ENCODE measurements at places on chromosomes 3 and 15. TPM values are rescaled to one million over a fixed set of nuclear protein-coding genes. Genes with fewer than 3 reads are reported as not detected.

Gene SLC24A5
- not detected for total RNA-seq

Gene CATSPER2
- 2.3 TPM for total RNA-seq

- H3K4me3 ChIP-seq, result no peak overlapping the region
- no peak overlapping the region for H3K27ac ChIP-seq
- H3K27me3 ChIP-seq, result peaks cover 3% of the 10 kb centered on the region
- no peaks in the 10 kb centered on the region for H3K36me3 ChIP-seq
- DNase-seq, result peak; percentile 34
These were observed 18.8 kb upstream of the DGKG start for GRCh38 chr3:186380622-186381380.

GRCh38 chr3:32237670-32238452 lies 619 bp upstream of the CMTM8 start:
- peak overlapping the region; percentile 57 for H3K4me3 ChIP-seq
- H3K27me3 ChIP-seq, result peaks cover 23% of the 10 kb centered on the region
- H3K27ac ChIP-seq, result no peak overlapping the region
- H3K4me1 ChIP-seq, result no peaks in the 10 kb centered on the region

GRCh38 chr3:171173736-171174135 lies 147.2 kb upstream of the SLC2A2 start:
- H3K27me3 ChIP-seq, result no peaks in the 10 kb centered on the region
- peak; percentile 23 for DNase-seq
- no peaks in the 10 kb centered on the region for H3K36me3 ChIP-seq

Gene GCNT3
- 0.26 TPM for total RNA-seq

DNA sequence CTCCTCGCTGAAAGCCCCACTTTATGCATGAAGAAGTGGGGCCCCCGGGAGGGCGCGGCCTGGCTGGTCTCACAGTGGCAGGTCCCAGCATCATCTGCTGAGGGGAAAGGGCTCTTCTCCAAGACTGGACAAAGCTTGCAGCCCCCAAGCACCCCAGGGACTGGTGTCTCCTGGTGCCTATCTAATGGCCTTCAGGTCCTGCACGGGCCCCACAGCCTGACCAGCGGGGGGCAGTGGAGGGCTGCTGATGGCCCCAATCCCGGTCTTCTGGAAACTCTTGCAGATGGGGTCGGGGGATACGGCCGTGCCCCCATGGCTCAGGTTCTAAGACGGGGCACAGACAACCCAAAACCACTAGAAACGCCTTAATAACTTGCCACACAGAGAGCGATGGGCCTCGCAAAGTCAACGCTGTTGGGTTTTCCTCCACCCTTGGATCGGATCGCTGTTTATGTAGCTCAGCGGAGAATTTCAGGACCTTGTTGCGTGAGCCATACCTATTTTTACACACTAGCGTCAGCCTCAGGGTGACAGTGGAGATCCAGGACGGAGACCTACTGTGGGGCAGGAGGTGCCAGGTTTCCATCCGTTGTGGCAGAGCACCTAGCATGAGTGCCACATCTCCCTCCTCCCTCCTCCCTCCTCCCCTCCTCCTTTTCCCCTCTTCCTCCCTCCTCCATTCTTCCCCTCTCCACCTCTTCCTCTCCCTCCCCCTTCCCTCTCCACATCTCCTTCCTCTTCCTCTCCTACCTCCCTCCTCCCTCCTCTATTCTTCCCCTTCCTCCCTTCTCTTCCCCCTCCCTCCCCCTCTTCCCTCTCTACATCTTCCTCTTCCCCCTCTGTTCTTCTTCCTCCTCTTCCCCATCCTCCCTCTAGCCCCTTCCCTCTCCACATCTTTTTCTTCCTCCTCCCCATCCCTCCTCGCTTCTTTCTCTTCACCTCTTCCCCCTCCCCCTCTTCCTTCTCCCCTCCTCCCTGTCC lies 79.3 kb upstream of the ALDH1L1 start:
- no peaks in the 10 kb centered on the region for H3K4me1 ChIP-seq
- H3K36me3 ChIP-seq, result no peaks in the 10 kb centered on the region
- peak; percentile 41 for DNase-seq
- H3K4me3 ChIP-seq, result no peak overlapping the region

DNA sequence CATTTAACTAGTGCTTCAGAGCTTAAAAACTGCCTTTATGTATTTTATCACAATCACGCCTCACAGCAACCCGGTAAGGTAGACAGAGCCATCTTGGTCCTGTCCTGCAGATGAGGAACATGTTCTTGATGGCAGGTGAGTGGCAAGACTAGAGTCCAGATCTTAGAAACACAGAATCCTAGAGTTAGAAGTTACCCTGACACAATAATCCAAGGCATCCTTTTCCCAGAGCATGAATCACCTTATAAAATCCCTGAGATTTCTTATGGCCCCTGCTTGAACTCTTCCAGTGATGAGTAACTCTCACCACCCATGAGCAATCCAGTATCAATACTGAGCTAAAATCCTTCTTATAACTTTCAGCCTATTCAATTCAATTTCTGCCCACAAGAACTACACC lies 16.9 kb downstream of the POPDC2 start:
- peak; percentile 66 for DNase-seq
- no peak overlapping the region for H3K4me3 ChIP-seq
- no peaks in the 10 kb centered on the region for H3K27me3 ChIP-seq
- peak overlapping the region; percentile 64 for H3K27ac ChIP-seq

Gene TM6SF1
- 2.3 TPM for total RNA-seq

- DNase-seq, result no peak
- H3K4me1 ChIP-seq, result no peaks in the 10 kb centered on the region
- H3K4me3 ChIP-seq, result no peak overlapping the region
- no peaks in the 10 kb centered on the region for H3K36me3 ChIP-seq
- H3K27ac ChIP-seq, result no peak overlapping the region
These were observed 503.9 kb upstream of the MDFIC2 start for GRCh38 chr3:70816346-70816745.

GRCh38 chr3:49462222-49462621 lies 7.8 kb upstream of the DAG1 start:
- H3K27me3 ChIP-seq, result no peaks in the 10 kb centered on the region
- H3K4me1 ChIP-seq, result peaks cover 9% of the 10 kb centered on the region
- peak; percentile 74 for DNase-seq
- no peak overlapping the region for H3K4me3 ChIP-seq
- H3K36me3 ChIP-seq, result no peaks in the 10 kb centered on the region

GRCh38 chr3:35392187-35392586 lies 247.1 kb upstream of the ARPP21 start:
- H3K4me3 ChIP-seq, result no peak overlapping the region
- no peak overlapping the region for H3K27ac ChIP-seq
- DNase-seq, result no peak
- no peaks in the 10 kb centered on the region for H3K4me1 ChIP-seq
- no peaks in the 10 kb centered on the region for H3K36me3 ChIP-seq

DNA sequence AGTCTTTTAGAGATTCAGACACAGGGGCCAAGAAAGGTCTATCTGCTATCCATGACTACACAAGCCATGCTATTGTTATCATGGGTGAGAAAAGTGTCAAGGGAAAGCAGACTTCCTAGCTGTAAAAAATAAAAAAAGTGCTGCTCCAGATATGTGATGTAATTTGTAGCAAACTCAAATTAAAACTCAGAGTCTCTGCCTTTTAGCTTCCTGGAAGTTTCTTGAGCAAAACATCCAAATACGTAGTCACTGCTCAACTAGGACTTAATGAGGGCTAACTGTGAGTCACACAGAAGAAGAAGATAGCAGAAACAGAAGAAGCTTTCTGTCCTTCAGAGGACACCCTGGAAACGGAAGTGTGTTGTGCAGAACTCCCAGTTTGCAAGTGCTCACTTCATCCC lies 393.4 kb upstream of the NR2F2 start:
- H3K27me3 ChIP-seq, result no peaks in the 10 kb centered on the region
- DNase-seq, result no peak
- H3K4me3 ChIP-seq, result no peak overlapping the region
- H3K36me3 ChIP-seq, result no peaks in the 10 kb centered on the region
- H3K27ac ChIP-seq, result no peak overlapping the region

GRCh38 chr3:69855436-69856162 lies 116.3 kb downstream of the MITF start:
- peaks cover 5% of the 10 kb centered on the region for H3K4me1 ChIP-seq
- H3K27me3 ChIP-seq, result no peaks in the 10 kb centered on the region
- no peaks in the 10 kb centered on the region for H3K36me3 ChIP-seq
- H3K27ac ChIP-seq, result no peak overlapping the region

- peak; percentile 50 for DNase-seq
- H3K27me3 ChIP-seq, result no peaks in the 10 kb centered on the region
- no peak overlapping the region for H3K4me3 ChIP-seq
- no peaks in the 10 kb centered on the region for H3K36me3 ChIP-seq
These were observed 67.6 kb downstream of the MITF start for GRCh38 chr3:69806735-69807438.

DNA sequence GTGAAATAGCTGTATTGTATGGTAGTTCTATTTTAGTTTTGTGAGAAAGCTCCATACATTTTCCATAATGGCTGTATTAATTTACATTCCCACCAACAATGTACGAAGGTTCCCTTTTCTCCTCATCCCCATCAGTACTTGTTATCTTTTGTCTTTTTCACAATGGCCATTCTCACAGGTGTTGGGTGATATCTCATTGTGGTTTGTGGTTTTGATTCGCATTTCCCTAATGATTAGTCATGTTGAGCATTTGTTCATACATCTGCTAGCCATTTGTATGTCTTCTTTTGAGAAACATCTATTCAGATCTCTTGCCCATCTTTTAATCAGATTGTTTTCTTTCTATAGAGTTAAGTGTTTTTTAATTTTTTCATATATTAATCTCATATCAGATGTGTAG lies 931.9 kb downstream of the IGSF11 start:
- no peaks in the 10 kb centered on the region for H3K4me1 ChIP-seq
- no peaks in the 10 kb centered on the region for H3K27me3 ChIP-seq
- H3K27ac ChIP-seq, result no peak overlapping the region
- H3K36me3 ChIP-seq, result no peaks in the 10 kb centered on the region
- no peak overlapping the region for H3K4me3 ChIP-seq

All from fibroblast of lung (primary cell).